Left renal pelvis (tissue), 4 donors: ENCODE measurements at places on chromosomes 11 and 22.

- DNase-seq, result no peak
Measured at GRCh38 chr11:119195680-119196079, 10.4 kb downstream of the NHERF4 start.

GRCh38 chr11:121512468-121513465, 60.0 kb upstream of the SORL1-AS1 start:
- DNase-seq, result no peak

- DNase-seq, result no peak
Measured at GRCh38 chr11:103926990-103927389, 109.5 kb upstream of the DDI1 start.

DNA sequence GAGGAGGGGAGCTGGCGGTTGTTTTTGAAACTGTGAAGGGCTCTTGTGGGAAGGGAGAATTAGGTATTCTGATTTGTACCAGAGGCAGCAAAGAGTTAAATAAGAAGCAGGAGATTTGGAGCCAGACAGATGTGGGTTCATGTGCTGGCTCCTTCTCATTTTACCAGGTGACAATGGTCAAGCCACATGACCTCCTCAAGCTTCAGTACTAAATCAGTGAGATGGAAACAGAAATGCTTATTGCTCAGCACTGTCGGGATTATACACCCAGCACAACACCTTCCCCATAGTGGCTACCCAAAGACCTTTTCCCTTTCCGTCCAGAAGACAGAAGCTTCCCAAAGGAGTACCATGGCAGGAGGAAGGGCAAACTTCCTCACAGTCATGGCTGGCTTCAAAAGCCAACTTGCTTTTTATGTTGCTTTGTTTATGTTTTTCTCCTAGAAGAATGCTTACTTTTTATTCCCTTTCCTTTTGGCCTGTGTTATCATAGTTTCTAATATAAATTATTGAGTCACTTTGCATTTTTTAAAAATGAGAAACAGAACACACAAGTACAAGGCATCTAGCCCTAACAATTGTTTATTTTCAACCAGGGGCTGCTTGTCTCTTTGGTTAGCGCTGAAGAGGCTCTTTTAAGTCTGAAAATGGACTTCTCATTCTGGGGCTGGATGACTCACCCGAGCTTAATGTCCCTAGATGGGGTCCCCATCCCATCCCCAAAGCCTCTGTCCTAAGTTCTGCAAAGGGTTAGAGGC, 181.5 kb upstream of the ZBED5 start:
- no peak for DNase-seq

DNA sequence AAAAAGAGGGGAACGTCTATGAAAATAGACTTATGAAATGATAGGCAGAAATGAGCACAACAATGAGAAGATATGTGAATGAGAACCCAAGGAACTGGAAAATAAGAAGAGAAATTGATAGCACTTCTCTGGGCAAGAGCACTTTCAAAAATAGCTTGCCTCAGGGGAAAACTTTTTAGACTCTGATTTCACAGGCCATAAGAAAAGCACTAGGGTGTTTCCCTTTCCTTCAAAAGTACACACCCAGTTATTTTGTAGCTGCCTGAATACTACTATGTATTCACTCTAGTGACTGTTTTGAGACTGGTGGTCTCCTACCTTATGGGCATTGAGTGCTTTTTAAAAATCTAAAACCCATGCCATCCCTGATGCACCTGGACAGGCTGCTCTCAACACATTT, 172.3 kb upstream of the SOX6 start:
- no peak for DNase-seq

GRCh38 chr11:100630898-100631297, 56.2 kb upstream of the ARHGAP42 start:
- DNase-seq, result no peak

GRCh38 chr22:24592058-24592850, 619 bp downstream of the LRRC75B start:
- no peak for DNase-seq
